ENCODE measurements at places on chromosomes 6 and 20.

DNA sequence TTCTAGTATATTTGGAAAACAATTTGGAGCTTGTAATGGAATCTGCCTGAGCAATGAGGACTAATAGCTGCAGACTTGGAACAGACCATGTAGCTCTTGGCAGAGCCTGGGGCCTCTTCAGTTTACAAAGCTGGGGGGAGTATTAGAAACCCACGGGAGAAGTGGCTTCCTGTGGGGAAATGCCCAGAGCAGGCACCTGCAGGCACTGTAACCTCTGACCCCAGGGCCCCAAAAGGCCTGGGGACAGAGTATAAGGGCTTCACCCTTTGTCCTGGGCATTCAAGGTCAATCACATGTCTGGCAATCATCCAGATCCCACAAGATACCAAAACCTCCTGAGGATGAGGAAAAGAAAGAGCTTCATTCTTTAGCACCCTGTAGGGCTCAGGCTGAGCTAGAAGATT, 19.4 kb downstream of the PKIG start:
- DNase-seq = no peak

DNA sequence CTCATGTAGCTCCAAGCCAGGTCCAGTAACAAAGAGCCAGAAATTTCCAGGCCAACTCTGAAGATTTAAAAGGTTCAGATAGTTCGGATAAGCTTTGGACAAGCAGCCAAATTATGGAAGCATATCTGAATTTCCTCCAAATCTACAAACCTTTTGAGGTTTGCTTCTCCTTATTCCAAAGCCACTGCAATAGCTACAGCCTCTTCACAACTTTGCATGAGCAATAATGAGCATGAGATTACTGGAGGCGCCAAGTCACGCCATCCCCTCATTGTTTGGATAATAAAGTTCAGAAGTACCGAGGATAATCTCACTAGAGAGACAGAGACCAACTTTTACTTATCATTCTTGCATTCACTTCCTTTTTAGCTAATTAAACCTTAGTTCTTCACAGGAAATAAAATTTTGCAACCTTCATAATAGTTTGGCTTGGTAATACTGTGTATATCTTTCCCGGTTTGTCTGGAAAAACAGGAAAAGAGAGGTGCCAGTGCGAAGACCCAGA, 329.6 kb upstream of the RSPO3 start:
- no peak for DNase-seq

DNA sequence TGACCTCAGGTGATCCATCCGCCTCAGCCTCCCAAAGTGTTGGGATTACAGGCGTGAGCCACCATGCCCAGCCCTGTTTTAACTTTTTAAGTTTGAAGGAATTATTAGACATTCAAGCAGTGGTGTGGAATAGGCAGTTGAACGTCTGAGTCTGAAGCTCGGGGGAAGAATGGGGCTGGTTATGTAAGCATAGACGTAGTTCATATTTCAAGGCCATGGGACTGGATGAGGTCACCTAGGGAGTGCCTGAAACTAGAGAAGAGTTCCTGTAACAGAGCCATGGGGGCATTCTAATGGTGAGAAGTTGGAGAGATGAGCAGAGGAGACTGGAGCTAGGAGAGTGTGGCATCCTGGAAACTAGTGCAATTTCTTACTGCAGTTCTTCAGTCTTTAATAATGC, 6.4 kb downstream of the CDKAL1 start:
- DNase-seq = no peak

DNA sequence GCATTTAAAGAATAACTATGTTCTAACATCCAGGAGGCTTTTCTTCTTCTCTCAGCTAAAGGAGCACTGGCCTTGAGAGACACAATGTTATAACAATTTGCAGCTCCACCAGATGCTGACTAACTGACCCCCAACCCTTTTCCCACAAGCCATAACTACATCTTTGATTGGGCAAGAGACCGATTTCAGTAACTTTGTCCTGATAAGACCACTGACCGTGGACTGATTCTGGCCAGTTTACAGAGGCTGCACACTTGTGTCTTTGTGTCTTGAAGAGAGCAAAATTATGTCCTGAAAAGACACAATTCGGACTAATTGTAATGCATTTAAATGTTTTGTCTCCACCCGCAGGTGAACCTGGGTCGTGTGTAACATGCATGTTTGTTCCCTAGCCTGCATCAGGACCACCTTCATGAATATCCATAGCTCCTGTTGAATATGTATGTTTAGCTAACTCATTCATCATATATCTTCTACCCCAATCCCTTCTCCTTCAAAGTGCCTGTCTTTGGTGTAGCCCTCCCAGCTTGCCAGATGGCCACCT, 22.3 kb downstream of the ABRACL start:
- no peak for DNase-seq

- DNase-seq = no peak
Observed at GRCh38 chr20:8375898-8376297, 243.8 kb downstream of the PLCB1 start.

DNA sequence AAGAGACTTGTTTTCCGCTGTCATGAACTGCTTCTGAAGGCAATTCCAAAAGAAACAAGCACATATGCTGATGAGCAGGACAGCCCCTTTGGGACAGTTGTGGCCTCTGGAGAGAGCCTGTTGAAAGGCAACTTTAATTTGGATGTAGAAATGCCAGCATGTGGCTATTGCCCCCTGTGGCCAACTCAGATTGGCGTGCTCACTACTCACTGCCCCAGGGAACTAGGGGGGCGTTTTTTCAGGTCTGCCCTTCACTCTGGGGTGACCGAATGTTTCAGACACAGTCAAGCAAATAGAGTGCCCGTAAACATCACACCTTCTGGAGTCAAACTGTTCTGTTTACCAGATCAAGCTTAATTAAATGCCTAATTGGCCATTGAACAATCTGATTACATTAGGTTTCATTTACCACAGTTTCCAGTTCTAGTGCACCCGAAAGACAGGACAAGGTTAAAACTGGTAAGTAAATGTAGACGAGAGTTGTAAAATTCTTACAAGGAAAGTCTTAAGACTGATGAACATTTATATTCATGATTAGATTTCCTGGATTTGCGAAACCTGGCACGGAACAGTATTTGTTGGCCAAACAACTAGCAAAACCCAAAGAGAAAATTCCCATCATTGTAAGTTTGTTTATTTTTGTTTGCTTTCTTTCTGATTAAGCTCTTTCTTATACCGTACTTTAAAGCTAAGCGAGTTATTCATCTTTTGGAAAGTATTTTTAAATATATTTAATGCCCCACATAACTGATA, 75.9 kb upstream of the SYNJ2 start:
- no peak for DNase-seq

DNA sequence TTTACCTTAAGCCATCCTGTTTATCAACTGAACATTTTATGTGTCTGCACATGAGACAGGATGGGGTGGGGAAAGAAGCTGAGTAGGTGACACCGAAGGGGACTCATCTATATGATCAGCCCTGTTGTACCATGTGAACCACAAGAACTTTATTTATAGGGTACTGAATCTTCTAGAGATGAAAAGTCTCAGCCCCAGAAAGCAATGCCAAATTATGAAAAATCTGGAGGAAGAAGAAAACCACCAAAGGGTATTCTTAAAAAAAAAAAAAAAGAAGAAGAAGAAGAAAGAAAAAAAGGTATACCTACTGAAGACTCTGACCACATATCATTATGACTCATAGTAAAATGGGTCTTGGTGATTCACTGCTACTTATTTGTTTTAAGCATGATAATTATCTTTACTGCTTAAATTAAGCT, 39.8 kb upstream of the HBS1L start:
- DNase-seq = peak; percentile 64

DNA sequence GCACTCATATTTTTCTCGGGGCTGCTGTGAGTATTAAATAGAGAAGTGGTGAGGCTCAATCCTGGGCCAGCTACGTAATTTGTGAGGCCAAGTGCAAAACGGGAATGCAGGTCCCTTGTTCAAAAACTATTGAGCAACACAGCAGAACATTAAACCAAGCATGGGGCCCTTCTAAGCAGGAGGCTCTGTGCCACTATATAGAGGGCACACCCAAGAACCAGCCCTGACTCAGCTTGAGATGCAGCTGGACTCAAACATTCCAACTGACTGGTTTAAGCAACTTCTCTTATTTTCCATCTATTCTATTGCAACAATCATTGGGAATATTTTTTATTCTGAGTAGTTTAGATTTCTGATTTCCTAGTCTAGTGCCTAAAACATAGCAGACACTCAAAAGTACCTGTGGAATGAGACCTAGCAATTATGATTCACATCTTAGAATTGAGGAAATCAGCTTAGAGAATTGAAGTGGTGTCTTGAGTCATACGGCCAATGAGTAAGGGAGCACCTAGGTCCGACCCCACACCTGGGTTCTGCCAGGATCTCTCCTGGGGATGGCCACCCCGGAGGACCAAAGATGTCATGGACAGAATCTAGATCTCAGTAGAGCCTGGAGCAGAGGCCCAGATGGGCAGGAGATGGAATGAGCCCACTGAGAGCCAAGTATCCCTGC, 1.3 kb downstream of the SIRPB2 start:
- DNase-seq = no peak

All from activated effector memory CD4-positive, alpha-beta T cell treated with anti-CD3 and anti-CD28 coated beads, Interleukin-2, amount 50 U/mL, for 16 hours (primary cell).